ENCODE measurements at places on chromosomes 4 and X. TPM values are rescaled to one million over a fixed set of nuclear protein-coding genes. Genes with fewer than 3 reads are reported as not detected.

Gene REPS2
- 0.58 TPM for total RNA-seq

Gene ZFYVE28
- total RNA-seq, result 1.4 TPM

Gene TCEAL9
- 42.8 TPM for total RNA-seq

Gene SHROOM3
- total RNA-seq, result 36.4 TPM

Gene RASL11B
- 10.2 TPM for total RNA-seq

Gene TSPAN5
- total RNA-seq, result 26.3 TPM

Gene MTNR1A
- 1.2 TPM for total RNA-seq

Gene DUX4
- not detected for total RNA-seq

Gene EOLA2
- 33.8 TPM for total RNA-seq

Gene HPGDS
- total RNA-seq, result not detected

Gene BTK
- not detected for total RNA-seq

Gene HAND2
- not detected for total RNA-seq

Gene FAT4
- 26.6 TPM for total RNA-seq

Gene NUDT6
- total RNA-seq, result 11.0 TPM

Gene OCRL
- 43.1 TPM for total RNA-seq

Gene RIPPLY1
- not detected for total RNA-seq

Gene CSAG1
- not detected for total RNA-seq

Gene PIN4
- total RNA-seq, result 14.0 TPM

Gene ADH7
- not detected for total RNA-seq

Gene RNF212
- 5.0 TPM for total RNA-seq

Gene MTTP
- 12.0 TPM for total RNA-seq

Gene FDCSP
- not detected for total RNA-seq

Gene IBSP
- not detected for total RNA-seq

Gene SASH3
- total RNA-seq, result not detected

Gene PAGE2
- total RNA-seq, result not detected

Gene CSN1S1
- not detected for total RNA-seq

Gene SYP
- 10.8 TPM for total RNA-seq

Gene ADGRG4
- total RNA-seq, result not detected

Gene GAGE13
- total RNA-seq, result not detected

Gene NCAPG
- total RNA-seq, result 79.6 TPM

Gene MAGEB2
- not detected for total RNA-seq

Gene EDNRA
- total RNA-seq, result 6.9 TPM

Gene STAP1
- not detected for total RNA-seq

All from neural crest cell (in vitro differentiated cells).